GM04503 (cell line): ENCODE measurements at places on chromosomes 7 and 10.

- no peak for DNase-seq
Observed at GRCh38 chr10:47321521-47322195, 596 bp upstream of the GDF2 start.

DNA sequence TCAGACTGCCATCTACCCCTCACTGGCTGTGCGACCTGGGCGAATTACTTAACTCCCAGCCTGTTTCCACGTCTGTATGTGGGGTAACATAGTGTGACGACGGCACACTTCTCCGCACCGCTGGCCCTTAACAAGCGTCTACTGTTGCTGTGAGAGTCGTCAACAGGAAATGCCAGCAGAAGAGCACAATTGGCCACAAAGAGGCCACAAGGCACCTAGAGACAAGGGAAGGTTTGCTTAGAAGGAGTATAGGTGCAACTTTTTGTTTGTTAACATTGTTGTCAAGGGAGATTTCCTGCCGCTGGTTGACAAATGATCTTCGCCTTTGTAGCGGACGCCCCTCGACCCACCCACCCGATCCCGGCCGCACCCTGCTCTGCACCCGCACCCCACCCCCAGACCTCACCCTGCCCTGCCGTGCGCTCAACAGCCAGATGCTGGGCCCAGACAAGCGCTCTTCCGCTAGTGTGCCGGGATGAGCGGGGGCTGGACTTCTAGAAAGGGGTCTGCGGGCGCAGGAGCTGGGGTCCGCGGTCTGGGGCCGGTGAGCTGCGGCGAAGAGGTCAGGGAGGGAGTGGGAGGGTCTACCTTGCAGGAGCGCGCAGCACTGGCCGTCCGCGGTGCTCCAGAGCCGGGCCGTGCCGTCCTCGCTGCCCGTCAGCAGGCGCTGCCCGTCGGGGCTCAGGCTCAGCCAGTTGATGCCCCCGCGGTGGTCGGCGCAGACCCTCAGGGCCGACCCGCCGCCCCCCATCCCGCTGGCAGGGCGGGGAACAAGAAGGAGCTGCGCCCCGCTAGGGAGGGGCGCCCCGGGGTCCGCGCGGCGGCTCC lies 785 bp downstream of the WDR86 start:
- DNase-seq: no peak

- DNase-seq: no peak
Observed at GRCh38 chr10:43214956-43215561, 51.8 kb downstream of the RASGEF1A start.

DNA sequence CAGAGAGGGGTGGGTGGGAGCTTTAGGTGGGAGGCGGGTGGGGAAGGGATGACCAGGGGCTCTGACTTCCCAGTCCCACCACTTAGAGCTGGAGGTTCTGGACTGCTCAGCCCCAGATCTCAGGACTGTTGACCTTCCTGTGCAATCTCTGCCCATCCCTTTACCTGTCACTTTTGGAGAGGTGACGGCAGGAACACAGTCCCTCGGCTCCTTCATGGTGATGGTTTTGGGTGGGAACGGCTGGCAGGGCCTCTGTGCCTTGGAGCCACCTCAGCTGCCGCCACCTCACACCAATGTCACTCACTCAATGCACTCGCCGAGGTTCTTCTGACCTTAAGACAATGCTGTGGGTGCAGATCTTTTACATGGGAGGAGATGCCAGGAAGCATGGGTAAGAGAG lies 49.0 kb downstream of the TMEM270 start:
- no peak for DNase-seq

GRCh38 chr7:106367018-106367420 lies 82.2 kb upstream of the NAMPT start:
- DNase-seq: no peak

DNA sequence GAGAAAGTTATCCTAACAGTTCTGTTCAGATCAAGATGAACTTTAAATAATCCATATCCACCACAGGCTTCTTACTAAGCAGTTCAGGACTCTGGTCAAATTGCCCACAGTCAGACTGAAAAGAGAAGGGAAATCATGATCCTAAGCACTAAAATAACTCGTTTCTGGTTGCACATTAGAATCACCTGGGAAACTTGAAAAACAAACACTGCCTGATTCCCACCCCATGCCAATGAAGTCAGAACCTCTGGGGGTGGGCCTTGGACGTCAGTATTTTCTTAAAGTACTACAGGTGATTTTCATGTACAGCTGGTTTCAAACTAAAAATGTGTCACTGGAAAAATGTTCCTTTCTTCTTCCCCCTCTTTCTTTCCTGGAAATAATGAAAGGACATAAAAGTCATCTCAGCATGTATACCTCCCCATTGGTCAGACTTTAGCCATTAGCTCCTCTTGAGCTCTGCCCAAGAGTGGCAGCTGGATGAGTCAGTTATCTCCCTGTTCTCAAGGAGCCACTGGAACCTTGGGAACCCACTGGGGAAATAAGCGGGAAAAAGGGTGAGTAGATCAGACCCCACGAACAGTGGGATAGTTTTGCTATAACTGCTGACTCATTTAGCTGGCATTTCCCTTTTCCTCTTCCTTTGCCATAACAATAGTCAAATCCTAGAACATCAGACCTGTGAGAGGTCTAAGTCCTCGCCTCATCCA lies 75.3 kb upstream of the IL6 start:
- DNase-seq: no peak

DNA sequence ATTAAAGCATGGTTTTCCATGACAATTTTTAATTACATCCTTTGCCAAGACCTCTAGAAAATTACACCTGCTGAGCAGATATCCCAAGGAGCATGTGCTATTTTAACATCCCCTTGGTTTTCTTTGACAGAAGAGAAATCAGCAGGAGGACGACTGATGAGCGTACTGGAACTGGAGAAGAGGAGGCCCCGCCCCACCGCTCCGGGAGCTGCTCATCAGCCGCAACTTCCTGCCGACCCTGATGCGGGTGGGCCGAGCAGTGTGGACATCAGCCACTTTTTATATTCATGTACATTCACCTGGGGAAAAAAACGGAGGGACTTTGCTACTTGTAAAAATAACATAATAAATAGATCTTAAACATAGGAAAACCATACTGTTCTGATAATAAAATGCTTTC lies 54.2 kb downstream of the CDC123 start:
- no peak for DNase-seq

DNA sequence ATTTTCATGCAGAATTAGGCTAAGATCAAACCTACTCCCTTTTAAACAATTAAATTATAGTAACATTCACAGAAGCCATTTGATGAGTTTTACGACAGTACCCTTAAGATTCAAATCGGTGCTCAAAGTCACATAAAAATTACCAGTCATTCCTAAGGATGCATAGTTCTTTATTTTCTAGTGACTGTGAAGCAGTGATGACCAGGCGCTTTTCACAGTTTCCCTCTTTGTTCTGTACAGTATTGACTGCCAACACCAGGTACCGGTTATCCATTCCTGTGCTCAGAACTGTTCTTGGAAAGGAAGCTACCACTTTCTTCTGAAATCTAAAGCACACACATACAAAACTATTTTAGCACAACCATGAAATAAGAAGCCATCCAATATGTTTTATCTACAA lies 1.9 kb downstream of the DNA2 start:
- DNase-seq: no peak

- DNase-seq: no peak
Observed at GRCh38 chr10:62813981-62814380, 2.2 kb downstream of the EGR2 start.

GRCh38 chr10:101047268-101047667 lies 14.5 kb upstream of the KAZALD1 start:
- DNase-seq: no peak

GRCh38 chr10:36640626-36641025 lies 484.8 kb upstream of the ANKRD30A start:
- no peak for DNase-seq

DNA sequence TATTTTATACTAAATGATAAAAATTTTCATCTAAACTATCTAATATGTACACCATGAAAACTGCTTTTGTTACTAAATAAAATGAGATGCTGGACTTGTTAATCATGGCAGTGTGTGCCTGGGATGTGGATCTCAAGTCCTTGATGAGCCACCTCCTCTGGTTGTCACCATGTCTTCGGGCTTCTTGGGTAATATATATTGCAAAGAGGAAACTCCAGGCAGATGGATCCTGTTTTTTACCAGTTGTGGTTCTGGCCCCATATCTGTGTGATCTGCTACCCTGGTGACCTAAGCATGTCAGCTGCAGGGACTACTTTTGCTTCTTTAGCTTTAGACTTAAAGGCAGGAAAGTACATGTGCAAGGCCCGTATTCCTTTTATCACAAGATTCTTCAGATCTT lies 46.2 kb downstream of the TMEM60 start:
- DNase-seq: no peak

DNA sequence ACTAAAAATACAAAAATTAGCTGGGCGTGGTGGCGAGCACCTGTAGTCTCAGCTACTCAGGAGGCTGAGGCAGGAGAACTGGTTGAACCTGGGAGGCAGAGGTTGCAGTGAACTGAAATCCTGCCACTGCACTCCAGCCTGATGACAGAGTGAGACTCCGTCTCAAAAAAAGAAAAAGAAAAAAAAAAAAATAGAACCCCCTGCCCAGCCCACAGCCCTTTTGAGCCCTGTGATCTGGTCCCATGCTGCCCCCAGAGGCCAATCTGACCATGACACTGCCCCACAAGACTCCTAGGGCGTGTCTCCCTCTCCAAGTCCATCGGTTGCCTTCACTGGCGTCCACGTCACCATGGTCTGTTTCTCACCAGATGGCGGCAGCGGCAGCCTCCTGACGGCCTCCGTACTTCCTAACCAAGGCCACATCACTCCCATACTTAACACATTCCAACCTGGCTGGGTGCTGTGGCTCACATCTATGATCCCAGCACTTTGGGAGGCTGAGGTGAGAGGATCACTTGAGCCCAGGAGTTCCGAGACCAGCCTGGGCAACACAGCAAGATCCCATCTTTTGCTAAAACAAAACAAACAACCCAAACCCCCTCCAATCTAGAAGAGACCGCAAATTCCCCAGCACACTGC lies 18.0 kb downstream of the STX1A start:
- DNase-seq: no peak

DNA sequence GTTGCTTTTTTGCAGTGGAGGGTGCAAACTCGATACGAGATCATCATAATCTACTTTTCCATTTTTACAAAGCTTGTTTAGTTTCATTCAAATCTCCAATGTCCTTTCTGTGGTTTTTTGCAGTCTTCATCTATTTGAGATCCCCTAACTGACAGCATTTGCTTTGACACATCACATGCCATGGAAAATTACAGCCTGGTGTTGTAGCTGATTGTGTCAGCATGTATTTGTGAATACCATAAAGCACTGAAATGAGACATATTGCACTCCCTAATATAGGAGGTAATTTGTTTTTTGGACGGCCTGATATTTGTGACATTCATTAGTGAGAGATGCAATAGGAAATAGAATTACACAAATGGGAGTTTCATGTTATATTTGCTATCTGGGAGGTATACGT lies 620.8 kb downstream of the KCNMA1 start:
- no peak for DNase-seq

DNA sequence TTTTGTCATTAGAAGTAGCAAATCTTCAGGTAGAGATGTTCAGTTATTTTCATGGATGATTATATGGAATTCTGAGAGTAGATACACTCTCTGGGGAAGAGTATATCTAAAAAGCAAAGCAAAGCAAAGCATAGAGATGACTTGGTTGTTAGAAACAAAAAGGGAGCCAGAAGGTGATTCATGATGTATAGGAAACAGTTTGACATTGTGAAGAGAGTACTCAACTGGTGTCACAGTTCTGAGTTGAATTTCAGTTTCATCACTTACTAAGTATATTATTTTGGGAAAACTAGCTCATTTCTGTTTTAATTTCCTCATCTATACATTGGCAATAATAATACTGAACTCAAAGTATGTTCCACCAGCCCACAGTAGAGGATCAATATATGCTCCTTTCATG lies 86.8 kb downstream of the SEMA3C start:
- no peak for DNase-seq

- DNase-seq: no peak
Observed at GRCh38 chr10:70829543-70829942, 13.8 kb downstream of the SGPL1 start.

GRCh38 chr7:90828601-90829000 lies 232.5 kb downstream of the CDK14 start:
- no peak for DNase-seq

- DNase-seq: no peak
Observed at GRCh38 chr10:2839081-2839725, 228.1 kb upstream of the PFKP start.

GRCh38 chr10:98396096-98397063 lies 18.6 kb downstream of the PYROXD2 start:
- DNase-seq: no peak

DNA sequence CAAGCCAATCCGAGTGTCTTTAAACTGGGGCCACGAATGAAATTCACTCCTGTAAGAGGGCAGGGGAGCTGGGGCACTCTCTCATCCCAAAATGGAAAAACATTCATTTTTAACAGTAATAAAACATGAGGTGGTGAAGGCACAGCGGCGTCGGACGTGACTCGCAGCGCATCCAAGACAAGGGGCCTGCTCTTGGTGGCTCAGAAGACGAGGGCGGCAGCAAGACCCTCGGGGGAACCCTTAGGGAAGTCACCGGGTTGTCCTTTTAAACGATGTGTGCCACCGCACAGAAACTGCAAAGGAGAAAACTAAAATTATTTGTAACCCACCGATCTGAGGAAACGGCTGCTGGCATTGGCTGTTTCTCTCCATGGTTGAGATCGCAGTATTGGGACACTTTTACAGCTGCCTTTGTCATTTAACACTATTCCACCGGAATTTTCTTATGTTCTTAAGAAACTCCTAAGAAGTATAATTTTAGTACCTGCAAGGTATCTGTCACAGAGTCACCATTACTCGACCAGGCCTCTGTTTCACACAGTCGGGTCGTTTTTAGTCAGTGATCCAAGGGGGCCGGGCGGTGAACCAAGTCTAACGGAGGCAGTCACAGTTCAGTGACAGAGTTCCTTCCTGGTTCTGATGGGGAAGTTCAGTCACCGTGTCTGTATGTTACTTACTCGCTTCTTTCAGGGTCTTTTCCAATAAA lies 159.3 kb downstream of the PTPRN2 start:
- no peak for DNase-seq

DNA sequence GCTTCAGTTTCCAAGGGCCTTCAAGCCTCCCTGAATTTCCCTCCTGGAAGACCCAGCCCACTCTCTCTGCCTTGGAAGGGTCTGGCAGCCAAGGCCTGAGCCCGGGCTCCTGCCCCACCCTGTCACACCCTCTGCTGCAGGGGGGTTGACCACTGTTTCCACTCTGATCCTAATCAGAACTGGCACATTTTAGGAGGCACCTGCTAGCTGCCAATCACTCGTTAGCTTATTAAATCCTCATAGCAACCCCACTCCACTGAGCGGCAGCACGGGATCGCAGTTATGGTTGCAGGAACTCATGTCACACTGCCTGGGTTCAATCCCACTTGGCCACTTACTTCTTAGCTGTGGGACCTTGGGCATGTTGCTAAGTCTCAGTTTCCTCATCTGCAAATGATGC lies 12.9 kb downstream of the HSPB1 start:
- no peak for DNase-seq

DNA sequence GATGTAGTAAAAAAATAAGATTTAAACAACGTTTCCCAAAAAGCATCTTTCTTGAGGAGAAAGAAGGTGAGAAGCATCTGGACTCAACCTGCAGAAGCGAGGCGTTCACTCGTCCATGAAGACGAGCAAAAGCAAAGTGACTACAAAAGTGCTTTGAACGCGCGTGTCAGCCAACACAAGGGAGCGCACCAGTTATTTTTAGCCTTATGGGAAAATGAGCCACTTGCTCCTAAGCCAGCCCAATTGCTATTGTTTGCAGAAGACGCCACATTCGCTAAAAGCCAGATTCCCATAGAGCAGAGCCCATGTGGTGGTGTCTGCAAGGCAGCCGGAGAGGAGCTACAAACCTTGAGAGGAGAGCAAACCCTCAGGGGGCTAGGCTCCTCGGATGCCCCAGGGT lies 122.5 kb downstream of the FAM53B start:
- DNase-seq: no peak
